ENCODE measurements at places on chromosomes 12 and 14.

GRCh38 chr14:62670526-62670925 lies 374.7 kb downstream of the KCNH5 start:
- no peak for DNase-seq

- no peak for DNase-seq
Measured at GRCh38 chr12:75714462-75715322, 203.3 kb upstream of the KRR1 start.

DNA sequence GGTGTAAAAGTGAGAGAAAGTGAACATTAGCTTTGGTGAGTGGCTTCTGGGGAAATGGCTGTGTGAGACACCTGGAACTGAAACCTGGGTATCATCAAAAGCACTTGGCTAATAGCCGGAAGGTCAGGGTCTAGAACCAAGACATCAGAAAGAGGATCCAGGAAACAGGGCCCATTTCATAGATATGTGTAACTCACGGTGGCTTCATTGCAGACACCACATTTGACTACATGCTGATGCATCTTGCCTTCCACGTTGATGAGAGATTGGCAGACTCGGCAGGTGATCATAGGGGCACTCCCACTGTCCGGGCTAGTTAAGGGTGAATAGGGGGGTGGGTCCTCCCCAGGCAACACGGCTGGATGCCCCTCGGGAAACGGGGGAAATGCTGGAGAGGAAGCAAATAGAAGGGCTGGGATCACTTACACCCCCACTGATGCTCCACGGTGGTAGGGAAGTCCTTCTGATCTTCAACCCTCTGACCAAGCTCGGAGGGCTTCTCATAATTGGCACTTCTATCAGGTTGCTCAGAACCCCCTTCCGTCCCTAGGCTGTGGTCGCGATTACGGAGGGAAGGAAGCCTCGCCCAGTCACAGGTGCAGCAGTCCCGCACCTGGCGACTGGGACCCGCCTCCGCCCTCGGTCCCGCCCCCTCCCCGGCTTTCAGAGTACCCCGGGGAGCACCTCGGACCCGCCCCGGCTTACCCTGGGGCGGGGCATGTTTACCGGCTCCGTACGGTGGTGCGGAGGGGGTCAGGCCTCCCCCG lies 593 bp downstream of the PIP4P1 start:
- DNase-seq: no peak

DNA sequence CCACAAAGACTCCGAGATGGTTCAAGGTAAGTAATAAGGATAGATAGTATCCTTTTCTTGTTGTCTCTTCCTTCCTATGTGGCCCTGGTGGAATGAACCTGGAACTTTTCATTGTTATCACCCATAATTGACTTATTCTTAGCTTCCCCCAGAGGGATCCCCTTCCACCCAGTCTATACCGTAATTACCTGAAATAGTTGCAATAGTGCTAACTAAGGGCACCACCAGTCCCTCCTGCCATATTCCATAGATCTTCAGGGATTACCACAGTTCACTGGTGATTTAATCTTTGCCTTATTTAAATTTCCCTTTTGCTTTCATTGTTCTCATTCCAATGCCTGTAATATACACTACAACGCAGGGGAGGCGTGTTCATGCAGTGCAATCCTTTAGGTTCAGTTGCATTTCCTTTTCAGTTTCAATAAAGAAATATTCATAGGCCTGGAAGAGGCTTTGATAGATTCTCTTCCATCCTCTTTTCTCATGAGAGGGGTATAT lies 13.8 kb upstream of the OR9K2 start:
- DNase-seq: no peak
